ENCODE measurements at places on chromosomes 16 and 17.

- DNase-seq: no peak
These were observed 13.8 kb downstream of the PCTP start for GRCh38 chr17:55764610-55765009.

DNA sequence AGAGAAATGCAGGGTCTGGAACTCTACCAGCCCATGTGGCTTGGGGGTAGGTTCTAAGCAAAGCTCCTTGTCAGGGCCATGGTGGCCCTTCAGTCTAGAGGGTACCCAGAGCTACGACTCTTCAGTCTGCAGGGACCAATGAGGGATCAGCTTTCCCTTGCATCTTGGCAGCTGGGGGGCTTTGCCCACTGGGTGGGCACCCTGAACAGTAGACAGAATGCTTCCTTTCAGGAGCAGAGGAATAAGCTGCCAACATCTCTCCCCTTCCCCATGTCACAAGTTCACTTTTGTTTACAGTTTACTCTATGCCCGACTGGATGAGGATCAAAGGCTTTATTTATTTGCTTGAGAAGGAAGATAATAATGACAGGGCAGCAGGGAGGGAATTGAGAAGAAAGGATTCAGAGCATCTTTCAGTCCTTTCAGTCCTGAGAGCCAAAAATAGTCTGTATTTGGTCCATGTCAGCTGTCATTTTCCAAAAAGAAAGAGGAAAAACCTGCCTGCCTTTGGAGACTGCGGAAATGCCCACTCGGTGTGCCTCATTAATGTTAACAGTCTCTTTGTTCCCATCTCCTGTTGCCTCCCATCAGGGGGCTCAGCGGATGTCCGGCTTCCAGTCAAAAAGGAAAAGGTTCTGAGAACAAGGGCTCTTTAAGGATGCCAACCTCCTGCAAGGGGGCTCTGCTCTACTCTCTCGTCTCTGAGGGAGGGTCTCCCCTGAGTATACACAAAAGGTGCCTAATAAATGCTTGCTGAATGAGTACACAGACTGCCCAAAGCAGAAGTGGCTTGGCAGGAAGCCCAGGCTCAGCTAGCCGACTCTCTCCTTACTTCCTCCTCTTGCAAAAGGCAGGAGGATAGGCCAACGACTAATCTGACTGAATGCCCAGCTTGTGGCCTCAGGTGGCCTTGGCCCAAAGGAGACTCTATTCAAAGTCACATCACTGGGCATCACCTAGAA, 17.1 kb downstream of the TRAF4 start:
- no peak for DNase-seq

GRCh38 chr17:41688641-41689496, at the start of gene EIF1:
Gene EIF1 (plus strand): TSS chr17:41688885. CDS start chr17:41689039, 154 bp downstream.
- peak; percentile 100 for DNase-seq

DNA sequence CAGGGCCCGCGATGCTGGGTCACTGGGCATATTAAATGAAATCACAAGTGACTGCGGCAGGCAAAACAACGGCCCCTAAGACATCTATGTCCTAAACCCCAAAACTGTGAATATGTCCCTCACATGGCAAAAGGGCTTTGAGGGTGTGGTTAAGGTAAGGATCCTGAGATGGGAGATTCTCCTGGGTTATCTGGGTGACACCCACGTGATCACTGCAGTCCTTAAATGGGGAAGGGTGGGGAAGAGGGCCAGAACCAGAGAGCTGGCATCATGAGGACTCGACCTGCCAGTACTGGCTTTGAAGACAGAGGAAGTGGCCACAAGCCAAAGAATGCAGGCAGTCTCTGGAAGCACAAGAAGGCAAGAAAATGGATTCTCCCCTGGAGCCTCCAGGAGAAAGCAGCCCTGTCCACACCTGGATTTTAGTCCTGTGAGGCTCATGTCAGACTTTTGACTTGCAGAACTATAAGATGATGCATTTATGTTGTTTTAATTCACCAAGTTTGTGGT, 12.5 kb downstream of the COTL1 start:
- no peak for DNase-seq

- no peak for DNase-seq
These were observed 1.4 kb downstream of the SYNRG start for GRCh38 chr17:37607637-37608331.

- no peak for DNase-seq
These were observed 24.4 kb downstream of the TBC1D3B start for GRCh38 chr17:36151891-36152638.

DNA sequence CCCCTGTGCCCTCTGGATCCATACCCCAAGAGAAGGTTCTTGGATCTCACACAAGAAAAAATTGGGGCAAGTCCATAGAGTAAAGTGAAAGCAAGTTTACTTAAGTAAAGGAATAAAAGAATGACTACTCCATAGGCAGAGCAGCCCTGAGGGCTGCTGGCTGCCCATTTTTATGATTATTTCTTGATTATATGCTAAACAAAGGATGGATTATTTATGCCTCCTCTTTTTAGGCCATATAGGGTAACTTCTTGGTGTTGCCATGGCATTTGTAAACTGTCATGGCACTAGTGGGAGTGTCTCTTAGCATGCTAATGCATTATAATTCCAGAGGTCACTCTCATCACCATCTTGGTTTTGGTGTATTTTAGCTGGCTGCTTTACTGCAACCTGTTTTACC, 70.8 kb downstream of the NLK start:
- no peak for DNase-seq

DNA sequence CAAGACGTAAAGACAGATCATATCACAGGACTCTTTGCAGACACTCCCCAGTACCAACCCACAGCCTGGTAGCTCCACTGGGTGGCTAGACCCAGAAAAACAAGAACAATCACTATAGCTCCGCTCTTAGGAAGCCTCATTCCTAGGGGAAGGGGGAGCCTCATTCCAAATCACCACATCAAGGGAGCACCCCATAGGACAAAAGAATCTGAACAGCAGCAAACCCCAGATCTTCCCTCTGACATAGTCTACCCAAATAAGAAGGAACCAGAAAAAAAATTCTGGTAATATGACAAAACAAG, 237.8 kb downstream of the CEP112 start:
- DNase-seq: no peak

GRCh38 chr17:8944748-8945147, 20.8 kb downstream of the PIK3R5 start:
- DNase-seq: no peak

- no peak for DNase-seq
These were observed 68.9 kb upstream of the KCNJ16 start for GRCh38 chr17:70006159-70006558.

DNA sequence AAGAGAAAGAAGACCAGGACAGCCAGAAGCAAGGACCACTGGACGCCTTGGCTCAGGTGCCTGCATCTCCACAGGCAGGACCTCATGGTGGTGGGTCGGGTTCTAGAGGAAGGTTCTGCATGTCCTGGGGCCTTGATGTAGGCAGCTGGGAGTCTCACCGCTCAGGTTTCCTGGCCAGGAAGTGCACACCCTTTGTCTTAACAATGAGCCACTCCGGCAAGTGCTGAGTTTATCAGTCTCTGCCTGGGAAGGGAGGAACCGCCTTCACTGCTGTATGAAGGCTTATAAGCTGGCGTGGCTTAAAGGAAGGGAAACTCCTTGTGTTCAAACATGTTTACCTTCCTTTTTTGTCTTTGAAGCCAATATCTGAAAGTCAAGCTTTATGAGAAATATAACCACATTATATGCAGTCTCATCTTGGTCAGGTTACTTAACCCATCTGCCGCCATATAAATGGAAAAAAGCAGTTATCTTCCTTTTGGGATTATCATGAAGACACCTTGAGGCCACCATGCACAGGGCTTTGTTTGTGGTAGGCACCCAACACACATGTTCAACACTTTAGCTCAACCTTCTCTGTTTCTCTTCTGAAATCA, at the start of gene ST6GALNAC1:
TSS of gene ST6GALNAC1 (minus strand) at position 205 of the 596 bp plus-strand sequence. CDS start at position 86, 119 bp downstream.
- DNase-seq: no peak

- DNase-seq: no peak
These were observed 16.0 kb downstream of the SLC5A10 start for GRCh38 chr17:18967916-18968315.

DNA sequence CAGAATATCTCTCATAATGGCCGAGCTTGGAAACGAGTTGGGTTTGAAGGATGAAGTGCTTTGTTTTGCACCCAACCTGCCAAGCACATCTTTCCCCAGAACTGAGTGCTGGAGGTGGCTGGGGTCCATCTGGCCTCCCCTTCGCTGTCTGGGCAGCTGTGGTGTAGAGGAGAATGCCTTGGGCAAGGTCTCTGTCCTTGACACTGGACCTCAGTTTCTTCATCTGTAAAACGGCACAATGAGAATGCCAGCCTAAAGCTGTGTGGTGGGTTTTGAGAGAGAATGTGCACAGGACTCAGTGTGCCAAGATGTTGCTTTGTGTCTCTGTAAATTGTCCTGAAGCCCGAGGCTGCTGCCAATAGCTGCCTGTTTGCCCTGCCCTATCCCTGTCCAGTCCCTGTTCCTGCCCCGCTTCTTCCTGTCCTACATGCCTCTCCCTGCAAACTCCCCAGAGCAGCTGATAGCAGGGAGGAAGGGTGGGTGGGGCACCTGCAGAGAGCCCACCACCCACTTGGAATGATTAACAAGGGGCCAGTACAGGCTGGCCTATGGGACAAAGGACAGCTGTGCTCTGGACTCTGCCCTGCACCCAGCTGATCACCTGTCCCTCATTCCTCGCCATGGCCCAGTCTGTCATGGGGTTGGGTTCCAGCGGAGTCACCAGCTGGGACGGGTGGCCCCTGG, 15.3 kb downstream of the LASP1 start:
- no peak for DNase-seq

DNA sequence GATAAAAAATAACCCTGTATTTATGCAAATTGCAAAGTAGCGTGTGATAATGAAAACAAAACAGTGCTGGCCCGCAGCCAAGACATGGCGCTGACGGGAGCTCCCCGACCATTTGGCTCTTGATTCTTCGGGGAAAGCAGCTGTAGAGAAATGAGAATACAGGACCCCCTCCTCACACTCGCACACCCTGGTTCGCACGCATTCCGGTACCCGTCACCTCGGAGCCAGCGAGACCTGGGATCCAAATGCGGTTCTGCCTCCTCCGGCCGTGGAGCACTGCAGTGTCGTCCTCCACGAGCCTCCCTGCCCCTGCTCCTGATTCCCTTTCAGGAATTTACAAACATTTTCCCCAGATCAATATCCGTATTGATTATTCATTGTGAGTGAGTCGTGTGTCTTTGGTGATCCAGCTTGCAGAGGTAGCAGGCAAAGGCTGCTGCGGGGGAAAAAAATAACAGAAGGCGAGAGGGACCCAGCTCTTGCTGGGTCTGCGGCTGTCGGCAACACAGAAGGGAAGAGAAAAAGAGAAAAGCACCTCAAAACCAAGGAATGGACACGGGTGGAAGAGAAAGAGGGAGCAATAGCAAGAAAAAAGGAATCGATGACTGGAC, 184.1 kb upstream of the ZFHX3 start:
- DNase-seq: no peak

DNA sequence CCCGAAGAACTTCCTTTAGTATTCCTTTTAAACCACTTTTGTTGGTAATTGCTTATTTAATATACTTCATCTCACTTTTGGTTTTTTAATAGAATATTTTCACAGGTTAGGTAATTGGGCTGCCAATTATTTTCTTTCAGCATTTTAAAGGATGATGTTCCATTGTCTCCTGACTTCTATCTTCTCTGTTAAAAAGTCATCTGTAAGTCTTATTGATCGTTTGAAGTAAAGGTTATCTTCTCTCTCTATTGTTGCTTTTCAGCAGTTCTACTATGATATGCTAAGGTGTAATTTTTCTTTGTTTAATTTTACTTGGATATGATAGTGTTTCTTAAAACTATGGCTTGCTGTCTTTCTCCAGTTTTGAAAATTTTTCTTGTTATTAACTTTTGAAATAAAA, 307.5 kb downstream of the MAP2K4 start:
- DNase-seq: no peak

DNA sequence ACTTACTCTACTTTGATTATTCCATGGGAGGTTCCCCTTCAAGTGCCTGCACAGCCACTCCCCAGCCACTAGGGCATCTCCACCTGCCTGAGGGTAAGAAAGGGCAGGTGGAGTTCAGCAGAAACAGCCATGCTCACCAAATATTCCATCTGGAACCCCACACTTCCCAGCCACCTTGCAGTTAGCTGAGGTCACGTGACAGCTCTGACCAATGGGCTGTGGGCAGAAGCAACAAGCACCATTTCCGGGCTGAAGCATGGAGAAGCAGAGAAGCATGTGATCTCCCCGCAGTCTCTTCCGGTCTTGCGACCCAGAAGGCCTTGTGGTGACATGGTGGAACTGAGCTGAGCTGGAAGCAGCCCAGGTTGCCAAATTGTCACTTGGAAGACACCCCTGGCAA, 108.6 kb downstream of the CCT6B start:
- DNase-seq: no peak

DNA sequence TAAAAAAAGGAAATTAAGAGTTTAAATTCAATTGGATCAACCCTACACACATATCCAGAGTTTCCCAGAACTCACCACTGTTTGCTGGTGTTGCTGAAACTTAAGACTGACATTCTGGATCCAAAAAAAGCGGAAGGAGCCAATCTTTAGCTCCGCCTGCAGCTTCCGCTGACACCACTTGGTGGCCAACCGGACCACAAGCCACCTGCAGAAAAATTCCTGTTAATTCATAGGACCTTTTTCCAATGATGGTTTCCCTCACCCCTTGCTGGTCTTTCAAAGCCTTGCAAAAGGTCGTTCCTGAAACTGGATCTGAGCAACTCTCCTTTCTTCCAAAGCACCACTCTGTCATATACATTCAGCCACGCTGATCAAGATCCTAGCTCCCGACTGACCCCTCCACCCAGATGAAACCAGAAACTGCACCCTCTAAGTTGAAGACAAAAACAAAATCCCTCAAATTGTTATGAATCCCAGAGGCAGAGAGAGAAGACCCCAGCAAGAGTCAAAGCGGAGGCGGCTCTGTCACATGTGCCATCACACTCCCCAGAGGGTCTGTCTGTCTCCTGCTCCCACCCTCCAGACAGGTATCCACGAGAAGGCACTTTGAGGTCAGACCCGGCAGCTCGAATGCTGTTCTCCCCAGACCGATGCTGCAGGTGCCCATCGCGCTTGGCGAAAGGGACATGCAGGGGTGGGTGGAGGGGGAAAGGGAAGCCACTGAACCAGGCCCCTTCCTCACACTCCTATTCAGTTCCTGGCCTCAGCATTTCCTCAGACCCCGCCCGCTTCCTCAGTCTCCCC, 773 bp downstream of the BLTP2 start:
- no peak for DNase-seq

DNA sequence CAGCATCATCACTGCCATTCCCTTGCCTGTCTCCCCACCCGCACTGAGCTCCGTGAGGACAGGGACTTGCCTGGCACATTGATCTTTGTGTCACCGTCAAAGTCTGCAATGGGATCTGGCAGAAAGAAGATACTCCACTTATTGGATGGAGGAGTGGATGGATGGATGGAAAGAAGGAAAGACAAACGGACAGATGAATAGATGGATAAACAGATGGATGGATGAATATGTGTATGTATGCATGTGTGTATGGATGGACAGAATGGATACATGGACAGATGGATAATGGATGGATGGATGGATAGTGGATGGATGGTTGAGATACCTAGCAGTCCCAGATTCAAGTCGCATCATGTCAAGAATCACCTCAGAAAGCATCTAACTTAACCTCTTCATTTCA, 99.9 kb downstream of the SDK2 start:
- DNase-seq: no peak

DNA sequence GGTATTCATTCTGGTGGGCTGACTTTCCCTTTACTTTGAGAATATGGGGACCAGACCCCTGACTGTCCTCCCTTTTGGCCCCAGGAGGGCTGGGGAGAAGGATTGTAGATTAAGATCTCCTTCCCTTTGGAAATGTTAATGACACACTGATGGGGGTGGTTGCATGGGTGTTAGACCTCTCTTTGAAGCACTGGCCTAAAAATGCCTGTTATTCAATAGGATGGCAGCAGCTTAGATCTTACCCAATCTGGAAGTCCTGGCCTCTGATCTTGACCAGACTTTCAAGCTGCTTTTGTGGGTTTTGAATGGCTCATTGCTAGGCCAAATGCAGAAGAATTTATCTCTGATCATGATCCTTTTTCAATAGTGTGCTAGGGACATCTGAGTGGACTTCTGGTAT, 25.7 kb downstream of the MAP3K3 start:
- no peak for DNase-seq
